ENCODE measurements at places on chromosomes 12 and 14. TPM values are rescaled to one million over a fixed set of nuclear protein-coding genes. Genes with fewer than 3 reads are reported as not detected.

Gene MYO1A
- total RNA-seq = 0.54 TPM

Gene CLECL1
- 2.9 TPM for total RNA-seq

Gene ANKRD33
- not detected for total RNA-seq

Gene PLEKHH1
- 0.92 TPM for total RNA-seq

Gene HSPB8
- not detected for total RNA-seq

Gene MANSC4
- not detected for total RNA-seq

Gene TSPAN8
- 0.70 TPM for total RNA-seq
